Stimulated activated CD4-positive, alpha-beta T cell treated with anti-CD3 and anti-CD28 coated beads, Interleukin-4, amount 100 ng/mL, for 24 hours (primary cell): ENCODE measurements at places on chromosomes 1 and 21.

DNA sequence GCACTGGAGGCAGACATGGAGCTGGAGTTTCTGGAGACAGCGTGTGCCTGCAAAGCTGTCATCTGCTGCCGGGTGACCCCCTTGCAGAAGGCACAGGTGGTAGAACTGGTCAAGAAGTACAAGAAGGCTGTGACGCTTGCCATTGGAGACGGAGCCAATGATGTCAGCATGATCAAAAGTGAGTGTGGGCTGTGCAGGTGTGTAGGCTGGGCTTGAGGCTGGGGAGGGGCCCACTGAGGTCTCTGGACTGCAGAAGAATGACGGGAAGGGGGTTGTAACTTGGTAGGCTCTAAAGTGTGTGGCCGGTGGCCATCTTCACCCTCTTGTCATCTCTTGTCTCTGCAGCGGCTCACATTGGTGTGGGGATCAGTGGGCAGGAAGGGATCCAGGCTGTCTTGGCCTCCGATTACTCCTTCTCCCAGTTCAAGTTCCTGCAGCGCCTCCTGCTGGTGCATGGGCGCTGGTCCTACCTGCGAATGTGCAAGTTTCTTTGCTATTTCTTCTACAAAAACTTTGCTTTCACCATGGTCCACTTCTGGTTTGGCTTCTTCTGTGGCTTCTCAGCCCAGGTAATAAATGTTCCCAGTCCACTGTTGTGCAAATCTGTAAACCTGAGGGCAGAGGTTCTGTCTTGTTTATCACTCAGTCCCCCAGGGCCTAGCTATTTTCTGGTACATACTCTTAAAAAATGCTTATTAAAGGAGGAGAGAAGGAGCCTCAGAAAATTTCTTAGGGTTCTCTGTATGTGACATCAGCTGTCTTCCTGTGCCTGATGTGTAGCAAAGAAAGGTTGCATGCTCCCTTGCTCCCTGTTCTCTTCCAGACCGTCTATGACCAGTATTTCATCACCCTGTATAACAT lies 19.9 kb downstream of the ATP8B2 start:
- DNase-seq, result peak; percentile 78

DNA sequence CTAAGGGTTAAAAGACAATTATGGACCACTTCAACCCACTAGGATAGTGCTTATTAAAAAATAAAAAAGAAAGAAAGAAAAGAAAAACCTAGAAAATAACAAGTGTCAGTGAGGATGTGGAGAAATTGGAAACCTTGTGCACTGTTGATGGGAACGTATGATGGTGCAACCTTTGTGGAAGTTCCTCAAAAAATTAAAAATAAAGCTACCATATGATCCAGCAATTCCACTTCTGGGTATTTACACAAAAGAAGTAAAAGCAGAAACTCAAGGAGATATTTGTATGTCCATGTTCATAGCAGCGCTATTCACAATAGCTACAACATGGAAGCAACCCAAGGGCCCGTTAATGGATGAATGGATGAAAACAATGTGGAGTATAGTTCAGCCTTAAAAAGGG lies 115.2 kb upstream of the ATP1A1 start:
- DNase-seq, result no peak

- DNase-seq, result no peak
These were observed 25.4 kb upstream of the SMIM12 start for GRCh38 chr1:34884961-34885360.

- no peak for DNase-seq
These were observed 9.8 kb upstream of the EGLN1 start for GRCh38 chr1:231431665-231432415.

- DNase-seq, result peak; percentile 90
These were observed 4.2 kb upstream of the ECE1 start for GRCh38 chr1:21294266-21294989.

DNA sequence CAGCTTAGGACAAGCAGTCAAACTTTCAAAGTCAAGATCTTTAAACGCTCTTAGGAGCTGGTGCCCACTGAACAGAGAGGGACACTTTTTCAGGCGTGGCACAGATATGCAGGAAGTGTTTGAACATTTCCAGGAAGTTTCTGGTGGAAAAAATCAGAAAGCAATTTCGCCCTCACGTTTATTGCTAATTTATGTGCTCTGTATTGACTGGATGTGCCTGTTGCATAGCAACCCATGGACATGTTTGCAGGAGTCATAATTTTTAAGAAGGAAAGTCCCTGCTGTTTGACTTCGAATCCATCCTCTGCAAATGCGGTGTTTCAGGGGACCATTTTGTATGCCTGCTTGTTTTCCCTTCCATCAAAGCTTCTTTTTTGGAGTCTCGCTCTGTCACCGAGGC lies 239.9 kb upstream of the IRF2BP2 start:
- no peak for DNase-seq
